Hematopoietic multipotent progenitor cell (in vitro differentiated cells): ENCODE measurements at places on chromosomes 4 and X.

DNA sequence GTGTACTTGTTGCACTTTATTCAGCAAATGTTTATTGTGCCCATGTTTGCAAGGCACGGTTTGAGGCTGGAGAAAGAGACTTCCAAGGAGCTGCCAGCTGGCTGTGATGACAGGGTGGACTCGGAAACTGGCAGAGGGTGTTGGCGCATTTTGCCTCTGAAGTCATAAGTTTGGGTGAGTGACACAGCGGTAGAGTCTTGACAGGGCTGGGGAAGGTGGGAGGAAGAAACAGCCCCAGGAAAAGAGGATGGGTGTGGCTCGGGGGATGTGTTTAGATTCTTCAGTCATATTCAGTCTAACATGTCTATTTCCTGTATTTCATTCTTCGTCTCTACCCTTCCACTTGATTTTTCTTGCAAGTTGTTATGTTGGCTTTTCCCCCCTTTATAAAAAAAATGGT, 77.0 kb upstream of the STOX2 start:
- DNase-seq, result no peak

DNA sequence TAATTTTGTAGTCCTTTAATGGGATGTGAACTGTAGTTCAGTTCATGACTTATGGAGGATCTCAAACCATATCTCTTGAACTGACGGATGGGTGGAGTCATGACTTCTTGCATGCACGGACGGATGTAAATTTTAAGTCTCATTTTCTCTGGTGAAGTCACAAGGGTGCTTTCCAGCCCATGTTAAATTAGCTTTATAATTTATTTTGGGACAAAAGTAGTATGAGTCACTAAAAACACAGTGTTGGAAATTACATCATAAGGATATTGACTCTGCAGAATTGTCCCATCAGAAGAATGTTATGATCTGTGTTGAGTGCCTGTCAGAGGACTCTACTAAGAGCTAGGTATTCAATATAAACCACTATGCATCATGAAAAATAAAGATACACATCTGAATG, 6.8 kb upstream of the PAGE5 start:
- DNase-seq, result no peak

- no peak for DNase-seq
Measured at GRCh38 chrX:40933706-40934425, 151.4 kb upstream of the USP9X start.

GRCh38 chr4:173362666-173363065, 8.1 kb upstream of the SAP30 start:
- no peak for DNase-seq

DNA sequence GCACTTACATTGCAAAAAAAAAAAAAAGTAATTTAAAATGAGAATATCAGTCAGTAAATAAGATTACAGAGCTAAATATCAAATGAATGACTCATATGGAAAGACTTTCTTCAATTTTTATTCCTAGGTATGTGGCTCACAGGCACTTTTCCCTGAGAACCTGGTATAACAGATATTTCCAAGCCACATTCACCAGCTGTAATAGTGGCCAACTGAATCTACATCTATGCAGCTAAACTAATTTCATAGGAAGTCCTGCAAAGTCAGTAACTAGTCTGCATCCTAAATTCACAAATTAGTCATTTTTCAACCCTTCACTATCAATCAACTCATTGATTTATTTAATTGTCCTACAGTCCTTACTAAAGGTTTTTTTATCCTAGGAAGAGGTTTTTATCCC, 5.6 kb downstream of the PDE5A start:
- DNase-seq, result no peak

DNA sequence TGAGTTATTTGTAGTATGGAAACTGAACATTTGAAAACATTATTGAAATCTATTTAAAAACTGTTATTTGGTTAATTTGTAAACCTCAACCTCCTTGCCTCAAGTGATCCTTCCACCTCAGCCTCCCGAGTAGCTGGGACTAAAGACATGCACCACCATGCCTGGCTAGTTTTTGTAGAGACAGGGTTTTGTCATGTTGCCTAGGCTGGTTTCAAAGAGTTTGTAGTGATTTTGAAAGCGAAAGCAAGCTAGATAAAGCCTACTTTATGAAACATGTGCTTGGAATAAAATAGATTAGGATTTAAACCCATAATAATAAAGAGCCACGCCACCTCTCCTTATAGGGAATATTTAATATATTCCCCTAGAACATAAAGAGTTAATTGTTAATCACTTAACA, 23.5 kb downstream of the ARSJ start:
- no peak for DNase-seq

DNA sequence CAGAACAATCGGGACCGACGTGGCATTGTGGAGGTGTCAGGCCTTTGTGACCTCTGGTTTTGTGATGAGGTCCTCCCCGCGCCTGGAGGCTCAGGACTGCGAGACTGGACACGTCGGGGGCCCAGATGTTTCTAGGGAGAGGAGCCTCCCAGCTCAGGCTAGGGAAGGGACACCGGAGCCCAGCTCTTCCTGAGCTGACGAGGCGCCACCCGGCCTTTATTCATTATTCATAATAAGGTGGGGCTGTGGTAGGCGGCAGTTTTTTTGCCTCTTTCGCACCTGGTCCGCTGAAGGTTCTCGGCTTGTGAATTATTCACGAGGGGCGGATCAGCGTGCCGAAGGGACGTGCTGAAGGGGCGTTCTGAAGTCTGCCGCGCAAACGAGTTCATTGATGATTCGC, 2.3 kb upstream of the UBA1 start:
- DNase-seq, result no peak

GRCh38 chrX:104987063-104987462, 233.4 kb downstream of the TEX13A start:
- no peak for DNase-seq

- no peak for DNase-seq
Measured at GRCh38 chr4:10066670-10067651, 45.7 kb upstream of the SLC2A9 start.

DNA sequence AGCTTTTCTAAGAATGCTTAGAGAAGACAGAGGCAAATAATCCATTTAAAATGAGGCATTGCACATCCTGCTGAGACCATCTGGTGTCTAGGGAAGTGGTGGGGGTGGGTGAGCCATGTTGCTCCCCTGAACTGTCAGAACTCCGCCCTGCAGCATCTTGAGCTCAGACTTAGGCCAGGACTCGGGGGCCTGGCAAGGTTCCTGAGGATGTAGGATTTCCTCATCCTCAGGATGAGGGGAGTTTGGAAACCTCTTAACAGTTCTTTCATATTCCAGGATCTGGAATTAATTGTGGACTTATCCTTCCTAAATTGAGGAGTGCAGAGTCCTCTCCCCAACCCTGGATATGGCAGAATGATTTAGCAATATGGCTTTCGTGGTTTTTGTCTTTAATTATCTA, 6.6 kb downstream of the TLL1 start:
- DNase-seq, result no peak

DNA sequence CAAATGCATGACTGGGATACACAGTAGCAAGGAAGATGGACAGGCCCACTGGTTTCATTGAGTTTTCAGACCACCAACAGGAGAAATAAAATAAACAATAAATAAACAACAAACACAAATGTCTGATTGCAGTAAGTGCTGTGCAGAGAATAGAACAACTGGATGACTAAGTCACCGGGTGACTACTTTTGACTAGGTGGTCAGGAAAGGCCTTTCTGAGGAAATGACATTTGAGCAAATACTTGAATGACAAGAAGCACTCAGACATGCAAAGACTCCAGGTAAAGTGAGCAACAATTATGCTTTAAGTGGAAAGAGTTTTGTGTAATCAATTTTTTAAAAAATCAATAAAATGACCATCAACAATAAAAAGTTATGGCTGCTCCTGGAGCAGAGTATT, 137.7 kb downstream of the BTC start:
- no peak for DNase-seq

- no peak for DNase-seq
Measured at GRCh38 chrX:49059201-49059600, 402 bp downstream of the CCDC120 start.

- DNase-seq, result no peak
Measured at GRCh38 chr4:970046-970745, 3.2 kb downstream of the DGKQ start.

- no peak for DNase-seq
Measured at GRCh38 chr4:624705-625590, at the start of gene PDE6B. TSS of gene PDE6B (plus strand) at chr4:625573. CDS start at chr4:625627, 54 bp downstream.

GRCh38 chr4:100299046-100299840, 109.0 kb upstream of the DDIT4L start:
- no peak for DNase-seq

DNA sequence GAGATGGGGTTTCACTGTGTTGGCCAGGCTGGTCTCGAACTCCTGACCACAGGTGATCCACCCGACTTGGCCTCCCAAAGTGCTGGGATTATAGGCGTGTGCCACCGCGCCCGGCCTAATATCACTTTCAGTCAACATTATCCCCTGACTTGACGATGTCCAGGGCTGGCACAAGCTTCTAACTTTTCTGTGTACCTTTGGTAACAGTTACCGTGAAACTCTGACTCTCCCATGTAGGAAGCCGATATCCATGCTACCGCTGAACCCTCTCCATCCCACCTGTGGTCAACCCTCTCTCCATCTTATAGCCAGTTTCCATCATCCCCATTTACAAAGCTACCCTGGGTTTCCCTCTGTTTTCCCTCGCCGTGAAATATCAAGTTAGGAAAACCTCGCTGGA, 77.5 kb downstream of the CRLF2 start:
- no peak for DNase-seq

DNA sequence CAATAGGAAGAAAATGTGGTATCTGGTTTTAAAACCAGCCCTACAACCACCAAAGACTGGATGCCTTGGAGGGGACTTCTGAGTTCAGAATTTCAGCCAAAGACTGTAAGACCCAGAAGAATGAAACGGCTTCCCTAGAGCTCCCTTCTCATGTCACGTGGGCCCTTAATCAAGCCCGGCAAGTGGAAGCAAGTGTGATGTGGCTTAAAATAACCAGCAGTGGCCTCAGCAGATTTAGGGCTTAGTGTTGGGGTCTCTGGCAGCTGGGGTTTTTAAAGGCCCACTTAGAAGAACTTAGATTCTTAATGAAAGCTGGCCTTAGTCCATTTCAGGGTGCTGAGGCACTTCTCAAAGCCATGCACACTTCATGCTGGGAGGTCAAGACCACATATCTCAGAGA, 111.2 kb upstream of the TBC1D9 start:
- DNase-seq, result no peak

- DNase-seq, result no peak
Measured at GRCh38 chr4:41633321-41633720, 95.4 kb downstream of the LIMCH1 start.

- no peak for DNase-seq
Measured at GRCh38 chr4:34486461-34487363, 1757.6 kb downstream of the ARAP2 start.

GRCh38 chr4:99403380-99404184, 31.6 kb downstream of the ADH7 start:
- DNase-seq, result no peak
